ENCODE measurements at places on chromosomes 11 and 22. TPM values are rescaled to one million over a fixed set of nuclear protein-coding genes. Genes with fewer than 3 reads are reported as not detected.

OTOG gene
- not detected for total RNA-seq

- H3K27me3 ChIP-seq = no peaks in the 10 kb centered on the region
- peaks cover 64% of the 10 kb centered on the region for H3K4me1 ChIP-seq
- peak; percentile 22 for DNase-seq
- H3K27ac ChIP-seq = no peak overlapping the region
- H3K4me3 ChIP-seq = no peak overlapping the region
Observed at GRCh38 chr11:106087815-106088435, 10.5 kb downstream of the AASDHPPT start.

CHEK2 gene
- 2.5 TPM for total RNA-seq

LDLRAD3 gene
- 1.0 TPM for total RNA-seq

DNA sequence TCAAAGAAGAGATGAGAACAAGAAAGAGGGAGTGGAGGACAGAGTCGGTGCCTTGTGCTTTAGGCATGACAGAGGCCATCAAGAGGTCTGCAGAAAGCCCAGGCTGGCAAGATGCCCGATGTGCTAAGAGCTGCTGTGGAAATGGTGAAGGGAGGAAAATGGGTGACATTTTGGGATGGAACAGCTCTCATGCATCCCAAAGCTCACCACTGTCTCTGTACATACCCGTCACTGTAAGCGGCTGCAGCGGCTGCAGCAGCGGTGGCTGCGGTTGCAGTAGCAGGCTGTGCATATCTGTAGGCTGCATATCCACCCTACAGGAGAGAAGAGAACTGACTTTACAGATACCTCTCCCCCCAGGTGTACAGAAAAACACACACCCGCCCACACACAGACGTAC, 28.6 kb downstream of the APOL5 start:
- H3K27ac ChIP-seq = peak overlapping the region; percentile 57
- H3K4me3 ChIP-seq = no peak overlapping the region
- H3K4me1 ChIP-seq = peaks cover 73% of the 10 kb centered on the region
- peaks cover 20% of the 10 kb centered on the region for H3K36me3 ChIP-seq
- peak; percentile 48 for DNase-seq

- H3K4me3 ChIP-seq = peak overlapping the region; percentile 64
- H3K4me1 ChIP-seq = peaks cover 32% of the 10 kb centered on the region
- DNase-seq = peak; percentile 65
- no peaks in the 10 kb centered on the region for H3K36me3 ChIP-seq
Observed at GRCh38 chr11:63537293-63538101, 889 bp downstream of the PLAAT4 start.

RIBC2 gene
- total RNA-seq = not detected

IL17RA gene
- 7.6 TPM for total RNA-seq

DNA sequence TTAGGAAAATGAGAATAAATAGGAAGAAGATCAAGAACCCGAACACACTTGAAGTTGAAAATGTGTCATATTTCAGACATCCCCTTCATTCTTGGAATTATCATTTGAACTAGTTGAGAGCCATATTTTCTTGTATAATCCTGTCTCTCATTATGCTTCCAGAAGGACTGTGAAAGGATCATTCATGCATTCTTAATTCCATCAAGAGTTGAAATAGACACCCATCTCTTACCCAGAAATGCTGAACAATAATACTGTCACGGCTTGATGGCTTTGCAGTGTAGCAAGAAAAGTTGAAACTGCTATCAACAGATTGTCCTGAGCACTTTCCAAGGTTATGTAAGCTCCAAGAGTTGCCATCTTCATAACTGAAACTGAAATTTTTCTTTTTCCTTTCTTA, 79.7 kb downstream of the ARHGAP42 start:
- H3K4me3 ChIP-seq = no peak overlapping the region
- peaks cover 5% of the 10 kb centered on the region for H3K36me3 ChIP-seq
- H3K4me1 ChIP-seq = peaks cover 13% of the 10 kb centered on the region
- no peak for DNase-seq
- no peak overlapping the region for H3K27ac ChIP-seq
- H3K27me3 ChIP-seq = no peaks in the 10 kb centered on the region

DNA sequence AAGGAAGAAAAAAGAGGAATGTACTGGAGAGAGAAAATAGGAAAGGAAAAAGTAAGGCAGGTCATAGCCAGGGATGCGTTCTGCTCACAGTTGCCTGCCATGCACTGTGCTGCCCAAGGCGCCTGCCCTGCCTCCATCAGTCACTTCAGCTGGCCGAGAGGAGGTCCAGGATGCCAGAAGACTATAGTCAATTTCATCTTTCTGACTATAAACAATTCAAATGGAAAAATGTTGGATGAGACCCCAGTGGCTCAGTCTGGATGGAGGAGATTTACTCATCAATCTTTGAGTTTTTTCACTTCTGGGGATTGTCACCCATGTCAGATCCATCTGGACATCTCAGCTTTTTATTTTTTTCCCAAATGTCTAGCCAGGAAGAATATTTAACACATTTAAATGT, 36.7 kb upstream of the CLMP start:
- DNase-seq = no peak
- H3K4me3 ChIP-seq = no peak overlapping the region
- H3K4me1 ChIP-seq = peaks cover 9% of the 10 kb centered on the region
- no peak overlapping the region for H3K27ac ChIP-seq
- no peaks in the 10 kb centered on the region for H3K36me3 ChIP-seq
- peaks cover 35% of the 10 kb centered on the region for H3K27me3 ChIP-seq

- DNase-seq = no peak
- H3K4me1 ChIP-seq = peaks cover 16% of the 10 kb centered on the region
- no peaks in the 10 kb centered on the region for H3K36me3 ChIP-seq
- no peaks in the 10 kb centered on the region for H3K27me3 ChIP-seq
- no peak overlapping the region for H3K27ac ChIP-seq
Observed at GRCh38 chr22:28939394-28939793, 56.0 kb downstream of the ZNRF3 start.

UVRAG gene
- total RNA-seq = 11.4 TPM

DNA sequence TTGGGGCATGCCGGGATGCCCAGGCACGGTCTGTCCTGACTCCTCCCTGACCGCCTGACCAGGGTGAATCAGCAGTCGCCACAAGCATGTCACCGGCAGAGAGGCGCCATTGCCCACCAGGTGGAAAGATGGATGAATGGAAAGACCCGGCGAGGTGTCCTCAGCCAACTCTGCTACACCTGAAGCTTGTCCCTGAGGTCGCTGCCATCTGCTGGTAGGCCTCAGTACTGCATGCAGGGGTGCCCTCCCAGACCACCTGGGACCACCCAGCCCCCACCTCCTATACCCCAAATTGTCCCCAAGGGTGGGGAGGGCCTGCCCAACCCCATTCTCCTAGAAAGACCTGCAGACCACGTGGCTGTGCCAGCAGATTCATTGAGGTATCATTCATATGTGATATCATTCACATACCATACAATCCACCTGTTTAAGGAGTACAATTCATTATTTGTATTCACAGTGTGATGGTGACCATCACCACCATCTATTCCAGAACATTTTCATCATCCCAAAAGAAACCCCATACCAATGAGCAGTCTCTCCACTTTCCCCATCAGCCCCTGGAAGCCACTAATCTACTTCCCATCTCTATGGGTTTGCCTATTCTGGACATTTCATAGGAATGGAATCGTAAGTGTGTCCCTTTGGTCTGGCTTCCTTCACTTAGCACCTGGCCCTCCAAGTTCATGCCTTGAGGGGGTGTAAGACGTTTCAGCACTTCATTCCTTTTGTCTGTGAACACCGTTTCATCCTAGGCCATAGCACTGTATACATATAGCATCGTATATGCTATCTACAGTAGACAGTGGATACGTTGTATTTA, 17.5 kb downstream of the FGF3 start:
- H3K27ac ChIP-seq = no peak overlapping the region
- peaks cover 5% of the 10 kb centered on the region for H3K4me1 ChIP-seq
- H3K27me3 ChIP-seq = peaks cover 5% of the 10 kb centered on the region
- DNase-seq = no peak
- no peaks in the 10 kb centered on the region for H3K36me3 ChIP-seq

GRCh38 chr11:47616726-47617416, 22.7 kb upstream of the C1QTNF4 start:
- H3K36me3 ChIP-seq = peaks cover 52% of the 10 kb centered on the region
- H3K27ac ChIP-seq = no peak overlapping the region
- H3K4me1 ChIP-seq = peaks cover 10% of the 10 kb centered on the region
- no peak for DNase-seq
- H3K27me3 ChIP-seq = no peaks in the 10 kb centered on the region

LDHAL6A gene
- not detected for total RNA-seq

DNA sequence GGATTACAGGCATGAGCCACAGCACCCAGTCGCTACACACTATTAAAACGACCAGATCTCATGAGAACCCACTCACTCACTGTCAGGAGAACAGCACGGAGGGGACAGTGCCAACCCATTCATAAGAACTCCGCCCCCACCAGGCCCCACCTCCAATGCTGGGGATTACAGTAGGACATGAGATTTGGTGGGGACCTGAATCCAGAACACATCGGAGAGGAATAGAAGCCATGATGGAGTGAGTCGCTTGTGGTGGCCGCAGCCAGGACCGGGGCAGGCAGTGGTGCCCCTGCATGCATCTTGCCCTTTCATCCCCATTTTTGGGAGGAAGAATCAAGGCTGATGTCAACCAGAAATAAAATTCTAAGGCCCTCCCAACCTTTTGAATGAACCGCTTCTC, 8.7 kb downstream of the NADSYN1 start:
- no peak overlapping the region for H3K4me3 ChIP-seq
- H3K27me3 ChIP-seq = no peaks in the 10 kb centered on the region
- peaks cover 84% of the 10 kb centered on the region for H3K36me3 ChIP-seq
- no peak for DNase-seq
- H3K4me1 ChIP-seq = no peaks in the 10 kb centered on the region
- H3K27ac ChIP-seq = no peak overlapping the region

DNA sequence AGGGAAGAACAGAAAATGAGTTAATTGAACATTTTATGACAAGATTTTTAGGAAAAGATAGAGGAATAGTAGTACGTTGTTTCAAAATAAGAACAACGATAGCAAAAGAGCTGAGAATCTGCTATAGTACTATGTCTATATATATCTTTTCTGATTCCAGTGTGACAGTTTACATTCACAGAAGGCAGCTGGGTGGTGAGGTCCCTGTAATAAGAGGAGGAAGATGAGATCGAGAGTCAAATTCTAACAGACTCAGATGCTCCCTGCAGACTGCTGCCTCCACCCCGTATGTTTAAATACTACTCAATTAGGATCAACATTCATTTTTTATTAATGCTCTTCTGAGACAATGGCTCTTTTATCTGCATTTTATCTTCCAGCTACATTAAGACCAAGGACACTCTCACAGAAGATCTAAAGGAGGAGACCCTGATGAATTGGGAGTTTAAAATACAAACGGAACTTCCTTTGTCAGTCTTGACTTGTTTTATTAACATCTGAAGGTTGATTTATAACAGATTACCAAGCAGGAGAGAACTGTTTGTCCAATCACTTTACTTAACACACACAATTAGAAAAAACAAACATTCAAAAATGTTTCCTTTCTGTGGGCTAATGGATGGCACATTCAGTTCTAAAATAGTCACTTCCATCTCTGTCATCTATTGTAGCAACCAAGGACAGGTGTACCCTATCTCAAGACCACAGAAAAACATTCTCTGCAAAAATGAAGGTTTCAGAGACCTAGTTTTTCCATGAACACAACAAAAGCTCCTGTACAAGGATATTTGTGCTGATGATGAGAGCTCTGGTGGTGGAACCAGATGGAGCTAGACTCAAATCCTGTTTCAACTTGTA, 240.2 kb downstream of the CADM1 start:
- peaks cover 29% of the 10 kb centered on the region for H3K4me1 ChIP-seq
- no peak overlapping the region for H3K4me3 ChIP-seq
- no peak overlapping the region for H3K27ac ChIP-seq
- no peak for DNase-seq

SYNGR1 gene
- total RNA-seq = 37.7 TPM

- H3K27ac ChIP-seq = no peak overlapping the region
- H3K4me3 ChIP-seq = no peak overlapping the region
- H3K36me3 ChIP-seq = peaks cover 35% of the 10 kb centered on the region
- DNase-seq = no peak
- peaks cover 11% of the 10 kb centered on the region for H3K4me1 ChIP-seq
- no peaks in the 10 kb centered on the region for H3K27me3 ChIP-seq
Observed at GRCh38 chr11:87097582-87097981, 59.8 kb downstream of the TMEM135 start.

PTPRCAP gene
- 0.60 TPM for total RNA-seq

GRCh38 chr11:72230764-72231365, 6.3 kb downstream of the INPPL1 start:
- H3K27ac ChIP-seq = peak overlapping the region; percentile 25
- peaks cover 85% of the 10 kb centered on the region for H3K36me3 ChIP-seq
- H3K4me3 ChIP-seq = no peak overlapping the region
- no peak for DNase-seq
- H3K27me3 ChIP-seq = no peaks in the 10 kb centered on the region

- peak overlapping the region; percentile 10 for H3K27ac ChIP-seq
- no peaks in the 10 kb centered on the region for H3K27me3 ChIP-seq
- no peak for DNase-seq
- H3K36me3 ChIP-seq = peaks cover 59% of the 10 kb centered on the region
Observed at GRCh38 chr11:118524356-118524755, 2.9 kb upstream of the TTC36 start.

- peaks cover 92% of the 10 kb centered on the region for H3K27me3 ChIP-seq
- no peaks in the 10 kb centered on the region for H3K36me3 ChIP-seq
- no peak for DNase-seq
- H3K27ac ChIP-seq = no peak overlapping the region
- H3K4me1 ChIP-seq = no peaks in the 10 kb centered on the region
- H3K4me3 ChIP-seq = no peak overlapping the region
Observed at GRCh38 chr11:113952588-113952987, 22.3 kb upstream of the HTR3A start.

RFPL3 gene
- total RNA-seq = not detected

DNA sequence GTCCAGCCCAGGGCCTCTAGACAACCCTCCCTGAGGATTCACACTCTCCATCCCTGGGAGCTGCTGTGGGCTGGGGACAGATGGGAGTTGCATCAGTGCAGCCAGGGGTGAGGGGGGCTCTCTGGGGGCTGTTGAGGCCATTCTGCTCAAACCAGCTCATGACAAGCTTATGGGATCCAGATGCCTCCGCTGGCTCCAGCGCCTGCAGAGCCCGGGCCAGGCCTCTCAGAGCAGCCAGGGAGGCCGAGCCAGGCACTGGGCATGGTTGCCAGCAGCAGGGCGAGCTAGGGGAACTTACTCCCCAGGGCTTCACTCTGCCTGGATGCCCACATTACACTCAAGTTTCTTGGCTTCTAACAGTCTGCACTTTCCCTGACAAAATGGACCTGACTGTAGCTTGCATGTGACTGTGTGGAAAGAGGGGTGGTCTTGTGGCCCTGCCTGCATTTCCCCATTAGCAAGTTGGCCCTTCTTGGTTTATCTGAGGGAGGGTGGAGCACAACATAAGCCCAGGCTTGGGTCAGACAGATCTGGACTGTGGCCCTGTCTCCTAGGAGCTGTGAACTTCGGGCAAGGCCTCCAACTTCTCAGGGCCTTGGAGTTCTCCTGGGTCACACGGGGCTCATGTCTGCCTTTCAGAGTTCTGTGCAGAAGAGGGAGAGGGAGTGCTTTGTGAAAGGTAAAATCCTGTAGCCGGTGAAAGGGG, 34.5 kb upstream of the CYB5R3 start:
- peaks cover 94% of the 10 kb centered on the region for H3K4me1 ChIP-seq
- H3K36me3 ChIP-seq = no peaks in the 10 kb centered on the region
- H3K27ac ChIP-seq = peak overlapping the region; percentile 96
- peak; percentile 86 for DNase-seq
- peak overlapping the region; percentile 12 for H3K4me3 ChIP-seq

Data from left ventricle myocardium inferior (tissue), 1 donor.